Activated CD4-positive, alpha-beta T cell treated with anti-CD3 and anti-CD28 coated beads for 1 hour (primary cell): ENCODE measurements at places on chromosomes 13 and 19.

DNA sequence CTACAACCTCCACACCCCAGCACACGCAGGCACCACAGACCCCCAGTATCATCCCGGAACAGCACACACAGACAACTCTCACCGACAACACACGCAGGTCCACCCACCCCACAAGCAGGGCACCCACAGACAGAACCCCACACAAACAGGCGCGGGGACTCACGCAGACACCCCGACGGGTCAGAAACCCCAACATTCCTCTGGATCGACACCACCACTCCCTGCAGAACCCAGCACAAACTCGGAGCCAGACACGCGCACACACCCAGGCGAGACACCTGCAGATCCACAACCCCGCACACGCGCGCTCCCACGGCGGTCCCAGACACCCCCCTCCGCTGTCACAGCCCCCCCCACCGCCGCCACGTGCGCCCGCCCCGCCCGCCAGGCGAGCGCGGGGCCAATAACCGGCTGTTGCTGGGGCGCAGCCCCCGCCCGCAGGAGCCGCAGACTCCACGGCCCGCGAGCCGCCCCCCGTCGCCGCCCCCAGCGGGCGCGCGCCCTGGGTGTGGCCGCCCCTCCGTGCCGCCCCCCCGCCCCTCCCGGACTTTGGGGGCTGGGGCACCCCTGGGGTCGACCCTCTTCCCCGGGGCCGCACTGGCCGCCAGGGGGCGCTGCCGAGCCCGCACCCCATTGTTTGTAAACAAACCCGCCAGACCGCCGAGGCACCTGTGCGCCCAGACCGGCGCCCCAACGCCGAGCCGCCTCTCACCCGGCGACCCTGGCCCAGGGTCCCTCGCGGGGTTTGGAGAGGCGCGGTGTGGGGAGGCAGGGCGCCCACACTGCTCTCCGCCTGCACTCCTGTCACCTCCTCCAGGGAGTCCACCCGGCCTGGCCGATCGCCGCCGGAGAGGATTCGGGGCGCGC, 712 bp downstream of the BBC3 start:
- DNase-seq = peak; percentile 71

DNA sequence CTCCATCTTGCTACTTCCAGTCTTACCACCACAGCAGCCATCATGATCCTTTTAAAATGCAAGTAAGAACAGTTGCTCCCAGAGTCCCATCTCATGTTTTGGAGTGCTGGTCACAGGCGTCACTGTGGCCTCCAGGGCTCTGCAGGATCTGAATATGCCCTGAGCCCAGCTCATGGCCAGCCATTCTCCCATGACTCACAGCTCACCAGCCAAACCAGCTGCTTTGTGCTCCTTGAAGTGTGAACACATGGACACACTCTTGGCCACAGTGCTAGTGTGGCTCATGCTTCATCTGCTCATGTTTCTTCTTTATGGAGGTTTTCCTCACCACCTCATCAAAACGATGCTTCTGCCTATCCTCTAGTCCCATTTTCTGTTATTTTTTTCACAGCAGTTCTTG, 466.5 kb downstream of the UQCRFS1 start:
- DNase-seq = no peak

GRCh38 chr13:107803822-107804495, 411.4 kb downstream of the LIG4 start:
- DNase-seq = no peak

GRCh38 chr13:45521297-45521696, 56.6 kb downstream of the COG3 start:
- no peak for DNase-seq

DNA sequence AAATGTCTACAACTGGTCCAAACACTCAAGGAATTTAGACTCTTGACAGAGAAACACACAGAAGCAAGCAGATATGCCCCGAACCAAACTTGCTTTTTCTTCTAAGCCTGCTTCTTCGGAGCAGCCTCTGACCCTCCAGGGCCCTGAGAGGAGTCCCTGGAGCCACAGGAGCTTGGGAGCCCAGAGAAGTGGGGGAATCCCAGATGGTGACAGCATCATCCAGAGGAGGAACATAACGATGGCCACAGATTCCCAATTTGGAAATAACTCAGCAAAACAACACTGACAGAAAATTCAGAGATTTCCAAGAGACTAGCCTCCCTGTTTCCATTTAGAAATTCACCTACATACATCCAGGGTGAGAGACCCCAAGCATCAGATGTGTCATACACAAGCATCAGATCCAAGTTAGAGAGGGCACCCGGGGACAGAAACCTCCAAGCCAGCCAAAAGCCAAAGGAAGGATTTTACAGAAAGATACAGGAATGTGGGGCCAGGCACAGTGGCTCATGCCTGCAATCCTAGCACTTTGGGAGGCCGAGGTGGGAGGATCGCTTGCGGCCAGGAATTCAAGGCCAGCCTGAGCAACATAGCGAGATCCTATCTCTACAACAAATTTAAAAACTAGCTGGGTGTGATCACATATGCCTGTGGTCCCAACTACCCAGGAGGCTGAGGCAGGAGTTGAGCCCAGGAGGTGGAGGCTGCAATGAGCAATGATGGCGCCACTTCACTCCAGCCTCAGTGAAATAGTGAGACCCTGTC, 2.0 kb upstream of the PVR start:
- DNase-seq = no peak

GRCh38 chr19:4391701-4392483, 8.5 kb downstream of the SH3GL1 start:
- no peak for DNase-seq

- DNase-seq = no peak
Measured at GRCh38 chr19:15112385-15112784, 5.2 kb downstream of the SYDE1 start.

GRCh38 chr19:45293682-45294081, 29.0 kb downstream of the CKM start:
- DNase-seq = no peak

DNA sequence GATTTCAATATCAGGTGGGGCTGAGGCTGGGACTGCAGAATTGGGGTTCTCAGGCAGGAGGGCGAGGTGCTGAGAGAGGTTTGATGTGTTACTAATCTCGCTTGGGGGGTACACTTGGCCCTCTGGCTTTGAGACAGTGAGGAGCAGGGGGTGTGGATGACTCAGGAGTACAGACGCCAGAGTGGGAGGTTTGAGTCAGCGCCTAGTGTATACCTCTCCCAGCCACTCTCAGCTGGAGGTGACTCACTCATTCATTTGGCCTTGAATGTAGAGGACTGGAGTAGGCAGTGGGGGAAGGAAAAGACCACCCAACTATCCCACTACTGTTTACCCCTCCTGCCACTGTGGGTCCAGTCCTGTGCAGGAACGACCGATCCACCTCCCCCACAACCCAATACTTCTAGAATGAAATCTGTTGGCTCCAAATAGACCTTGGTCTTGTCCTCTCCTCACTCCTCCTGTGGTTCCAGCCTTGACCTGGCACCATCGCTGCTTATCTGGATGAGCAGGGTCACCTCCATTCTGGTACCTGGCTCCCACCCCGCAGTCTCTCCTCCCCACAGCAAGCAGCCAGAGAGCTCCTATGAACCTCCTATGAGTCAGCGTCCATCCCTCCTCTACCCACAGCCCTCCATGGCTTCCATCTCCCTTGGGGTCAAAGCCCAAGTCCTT, 20.1 kb upstream of the ZNRF4 start:
- no peak for DNase-seq
